ENCODE measurements at places on chromosomes 7 and 10.
A peak's percentile ranks its signal among the peaks of the same experiment; 100 is the strongest.

- DNase-seq, result no peak
Measured at GRCh38 chr7:129640400-129640799, 28.9 kb downstream of the NRF1 start.

DNA sequence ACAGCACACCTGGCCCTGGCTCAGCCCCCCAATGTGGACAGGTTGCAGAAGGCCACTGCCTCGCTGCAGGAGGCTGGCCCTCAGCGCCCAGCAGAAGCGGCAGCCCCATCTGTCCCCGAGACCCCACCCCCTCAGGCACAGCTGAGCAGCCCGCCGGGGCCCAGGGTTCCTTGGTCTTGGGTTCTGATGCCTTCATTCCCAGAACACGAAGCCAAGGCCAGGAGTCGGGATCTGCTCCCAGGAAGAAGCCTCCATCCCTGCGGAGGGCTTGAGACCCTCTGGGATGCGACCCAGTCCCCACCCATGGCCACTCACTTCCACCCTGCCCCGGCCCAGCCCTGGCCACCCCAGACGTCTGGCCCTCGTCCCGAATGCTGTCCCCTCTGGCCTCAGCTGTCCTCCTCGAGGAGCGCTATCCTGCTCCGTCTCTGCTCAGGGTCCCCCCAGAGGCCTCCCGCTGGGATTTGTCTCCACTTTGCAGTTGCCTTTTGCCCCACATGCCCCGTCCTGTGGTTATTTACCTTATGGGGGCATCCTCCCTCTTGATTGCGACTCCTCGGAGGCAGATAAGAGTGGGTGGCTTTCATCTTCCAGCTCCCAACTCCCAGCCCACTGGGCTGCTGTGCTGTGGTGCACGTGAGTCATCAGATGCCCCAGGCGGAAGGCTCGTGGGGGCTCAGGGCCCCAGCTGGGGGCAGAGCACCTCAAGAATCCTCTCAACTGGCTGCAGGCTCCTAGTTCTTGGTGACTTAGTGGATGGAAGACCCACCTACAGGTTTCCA is 97.5 kb downstream of the MKI67 start:
- peak; percentile 37 for DNase-seq

DNA sequence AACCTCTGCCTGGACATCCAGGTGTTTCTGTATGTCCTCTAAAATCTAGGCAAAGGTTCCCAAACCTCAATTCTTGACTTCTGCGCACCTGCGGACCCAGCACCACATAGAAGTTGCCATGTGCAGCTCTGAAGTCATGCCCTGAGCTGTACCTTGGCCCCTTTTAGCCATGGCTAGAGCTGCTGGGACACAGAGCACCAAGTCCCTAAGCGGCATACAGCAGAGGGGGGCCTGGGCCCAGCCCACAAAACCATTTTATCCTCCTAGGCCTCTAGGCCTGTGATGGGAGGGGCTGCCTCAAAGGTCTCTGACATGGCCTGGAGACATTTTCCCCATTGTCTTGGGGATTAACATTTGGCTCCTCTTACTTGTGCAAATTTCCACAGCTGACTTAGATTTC is 14.6 kb downstream of the TMEM243 start:
- no peak for DNase-seq

DNA sequence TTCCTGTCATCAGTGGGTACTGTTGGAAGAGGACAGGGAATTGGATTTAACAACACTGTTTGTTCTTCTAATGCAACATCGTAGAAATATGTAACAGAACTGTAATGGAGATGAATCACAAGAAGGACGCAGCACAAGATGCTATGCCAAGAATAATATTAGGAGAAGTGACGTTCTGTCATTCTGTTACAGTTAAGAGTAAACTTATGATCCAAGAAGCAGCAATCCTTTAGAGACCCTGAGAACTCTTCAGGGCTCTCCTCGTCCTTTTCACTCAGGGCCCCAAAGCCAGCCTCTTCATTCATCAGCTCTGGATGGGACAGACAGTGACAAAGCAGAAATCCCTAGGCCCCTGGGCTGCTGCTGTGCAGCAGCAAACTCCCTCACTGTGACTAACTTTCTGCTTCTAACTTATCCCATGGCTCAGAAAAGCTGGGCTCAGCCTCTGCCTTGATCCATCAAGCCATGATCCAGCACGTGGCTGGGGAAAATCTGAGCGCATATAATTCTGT is 8.7 kb upstream of the IL6 start:
- no peak for DNase-seq

GRCh38 chr7:104267701-104268368 is 60.0 kb upstream of the ORC5 start:
- DNase-seq, result no peak

DNA sequence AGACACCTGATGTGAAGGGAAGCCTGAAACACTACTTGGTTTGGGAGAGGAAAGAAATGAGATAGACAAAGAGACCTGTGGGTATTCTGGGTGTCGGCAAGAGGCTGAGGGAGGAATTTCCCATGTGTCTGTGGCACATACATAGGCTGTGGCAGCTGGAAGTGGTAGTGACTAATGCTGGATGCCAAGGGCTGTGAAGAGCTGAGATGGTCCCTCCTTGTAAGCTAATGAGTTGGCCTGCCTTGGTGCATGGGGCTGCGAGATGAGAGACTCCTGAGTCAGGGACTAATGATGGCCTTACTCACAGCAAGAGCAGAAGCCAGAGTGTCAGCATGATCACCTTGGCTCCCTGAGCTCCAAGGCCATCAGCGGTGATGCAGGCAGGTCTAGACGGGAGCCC is 119.0 kb upstream of the EEPD1 start:
- DNase-seq, result no peak

DNA sequence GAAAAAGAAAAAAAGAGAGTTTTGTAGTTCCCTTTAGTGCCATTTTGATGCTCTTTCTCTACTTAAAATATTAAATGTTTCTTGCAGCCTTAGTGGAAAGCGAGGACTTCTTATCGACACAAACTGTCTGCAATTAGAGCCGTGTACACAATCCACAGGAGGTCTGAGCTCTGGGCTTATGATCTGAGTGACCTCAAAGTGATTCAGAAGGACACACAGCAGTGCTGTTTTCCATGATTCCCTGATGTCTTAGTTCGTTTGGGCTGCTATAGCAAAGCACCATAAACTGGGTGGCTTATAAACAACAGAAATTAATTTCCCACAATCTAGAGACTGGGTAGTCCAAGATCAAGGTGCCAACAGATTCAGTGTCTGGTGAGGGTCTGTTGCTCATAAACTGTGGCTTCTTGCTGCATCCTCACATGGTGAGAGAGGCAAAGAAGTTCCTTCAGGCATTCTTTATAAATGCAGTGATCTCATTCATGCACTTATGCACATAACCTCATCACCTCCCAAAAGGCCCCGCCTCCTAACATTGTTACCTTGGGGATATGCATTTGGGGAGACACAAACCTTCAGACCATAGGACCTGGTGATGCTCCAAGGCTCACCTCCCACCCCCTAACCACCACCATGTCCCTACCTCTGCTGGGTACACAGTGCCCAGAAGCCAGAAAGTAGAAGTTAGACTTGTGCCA is 204.5 kb upstream of the GHITM start:
- no peak for DNase-seq

- no peak for DNase-seq
Measured at GRCh38 chr7:52741670-52742290, 293.7 kb upstream of the POM121L12 start.

- no peak for DNase-seq
Measured at GRCh38 chr7:50723888-50724287, 58.8 kb downstream of the GRB10 start.

DNA sequence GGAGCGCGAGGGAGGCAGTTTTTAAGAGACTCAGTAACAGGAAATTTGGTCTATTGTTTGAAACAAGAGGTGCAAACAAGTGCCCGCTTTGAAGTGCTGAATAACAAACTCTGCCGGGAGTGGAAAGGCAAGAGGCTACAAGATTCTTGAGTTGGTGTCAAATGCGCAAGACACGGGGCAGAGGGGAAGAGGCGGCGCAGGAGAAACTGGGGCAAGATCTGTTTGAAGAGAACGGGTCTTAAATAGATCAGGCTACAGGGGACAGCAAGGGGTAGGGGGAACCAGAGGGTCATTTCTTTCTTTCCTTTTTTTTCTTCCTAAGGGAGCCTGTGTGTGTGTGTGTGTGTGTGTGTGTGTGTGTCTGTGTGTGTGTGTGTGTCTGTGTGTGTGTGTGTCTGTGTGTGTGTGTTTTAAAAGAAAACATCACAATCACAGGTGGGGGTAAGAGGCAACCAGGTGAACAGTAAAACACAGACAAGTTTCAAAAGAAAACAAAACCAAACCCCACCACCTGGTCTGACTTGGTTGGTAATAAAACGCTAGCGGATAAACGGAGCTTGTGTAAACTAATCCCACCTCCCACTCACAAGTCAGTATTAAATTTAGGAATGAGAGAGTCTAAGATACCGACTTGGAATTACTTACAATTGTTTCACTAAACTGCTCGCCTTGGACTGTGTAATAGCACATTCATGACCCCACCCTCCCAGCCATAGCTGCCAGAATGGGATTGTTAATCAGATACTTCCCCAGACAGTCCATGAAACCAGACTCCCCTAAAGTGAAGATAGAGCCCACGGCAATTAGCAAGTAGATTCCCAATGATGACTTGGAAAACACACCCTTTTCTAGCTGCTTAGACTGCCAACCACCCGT is 13.1 kb upstream of the CUX1 start:
- no peak for DNase-seq

- no peak for DNase-seq
Measured at GRCh38 chr10:101047268-101047667, 14.5 kb upstream of the KAZALD1 start.

DNA sequence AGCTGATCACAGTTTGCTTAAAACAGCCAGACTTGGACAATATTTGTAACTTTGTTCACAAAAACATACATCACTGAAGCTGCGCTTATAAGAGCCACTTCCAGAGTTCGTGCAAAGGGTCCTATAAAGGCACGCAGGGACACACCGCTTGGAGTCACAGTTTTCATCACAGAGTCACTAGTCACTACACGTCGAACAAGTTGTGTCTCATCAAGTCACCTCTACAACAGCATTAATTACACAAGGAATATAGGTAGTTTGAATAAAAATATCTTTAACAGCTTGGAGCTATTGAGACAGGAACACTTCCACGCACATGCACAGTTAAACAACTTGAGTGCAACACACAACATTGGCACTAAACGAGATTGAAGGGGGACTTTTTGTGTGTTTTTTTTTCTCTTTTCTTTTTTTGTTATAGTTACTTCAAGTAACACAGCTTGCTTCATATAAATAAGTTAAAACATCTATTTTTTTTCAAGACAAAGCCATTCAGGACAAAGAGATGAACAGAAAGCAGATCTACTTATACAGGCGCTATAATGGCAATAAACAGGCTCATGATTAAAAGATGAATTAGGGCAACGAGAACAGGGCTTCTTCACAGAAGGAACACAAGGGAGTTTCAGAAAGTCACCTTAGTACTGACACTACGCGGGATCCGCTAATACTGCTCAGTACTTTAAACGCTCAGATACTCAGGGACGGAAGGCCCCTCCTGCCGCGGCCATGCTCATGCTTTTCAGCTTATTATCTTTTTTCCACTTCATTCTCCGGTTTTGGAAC is 2.2 kb downstream of the HOXA5 start:
- no peak for DNase-seq

DNA sequence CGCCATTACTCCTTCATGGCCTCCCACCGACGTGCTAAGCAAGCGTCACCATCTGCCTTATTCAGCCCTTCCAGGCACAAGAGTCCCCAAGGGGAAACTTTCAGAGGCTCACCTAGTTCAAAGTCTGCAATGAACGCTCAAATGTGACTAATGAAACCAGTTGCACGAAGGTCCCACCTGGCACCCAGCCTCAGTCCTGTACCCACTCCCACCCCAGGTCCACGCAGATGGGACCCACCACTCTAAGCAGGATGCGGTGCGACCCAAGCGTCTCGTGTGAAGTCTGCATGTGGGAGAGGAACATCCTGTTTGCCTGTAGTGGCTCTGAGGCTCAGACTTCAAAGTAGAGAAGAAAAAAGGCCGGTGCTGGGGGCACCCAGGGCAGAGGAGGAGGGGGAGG is 40.3 kb downstream of the RGS10 start:
- DNase-seq, result peak; percentile 84

DNA sequence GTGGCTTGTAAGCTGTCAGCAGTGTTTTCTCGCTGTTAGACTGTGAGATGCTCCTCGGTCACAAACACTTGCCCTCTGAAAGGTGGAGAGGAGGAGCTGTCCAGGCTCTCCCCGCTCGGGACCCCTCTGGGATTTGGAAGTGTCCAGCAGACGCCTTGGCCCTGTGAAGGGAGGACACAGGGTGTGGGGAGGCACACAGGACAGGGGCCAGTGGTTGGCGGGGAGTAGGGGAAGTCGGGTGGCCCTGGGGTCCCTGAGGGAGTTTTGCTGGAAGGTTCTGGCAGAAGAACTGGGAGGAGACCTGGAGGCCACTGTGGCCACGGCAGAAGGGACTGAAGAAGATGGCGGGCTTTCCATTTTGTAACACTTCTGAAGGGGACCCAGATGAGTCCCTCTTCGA is 47.2 kb upstream of the DPYSL4 start:
- DNase-seq, result no peak

DNA sequence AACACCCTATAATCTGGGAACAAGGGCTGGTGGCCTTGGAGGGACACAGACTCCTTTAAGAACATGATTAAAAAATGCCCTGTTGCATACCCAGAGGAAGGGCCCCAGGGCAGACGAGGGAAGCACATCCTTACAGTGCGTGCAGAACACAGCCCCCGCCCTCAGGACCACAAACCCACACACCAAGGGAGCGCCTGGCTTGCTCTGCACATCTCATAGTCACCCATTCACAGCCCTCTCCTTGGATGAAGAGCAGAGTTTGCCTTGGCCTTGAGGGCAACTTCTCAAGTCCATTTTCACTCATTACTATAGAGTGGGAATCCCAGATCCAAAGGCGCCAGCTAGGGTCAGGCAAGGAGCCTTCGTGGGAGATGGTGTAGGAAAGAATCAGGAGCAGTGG is 6.3 kb upstream of the VSIR start:
- no peak for DNase-seq

GRCh38 chr10:52409195-52409594 is 95.1 kb downstream of the DKK1 start:
- DNase-seq, result no peak

GRCh38 chr10:92691591-92692079 is 1.9 kb downstream of the HHEX start:
- DNase-seq, result peak; percentile 47

- DNase-seq, result no peak
Measured at GRCh38 chr10:18472977-18473376, 178.4 kb downstream of the NSUN6 start.

DNA sequence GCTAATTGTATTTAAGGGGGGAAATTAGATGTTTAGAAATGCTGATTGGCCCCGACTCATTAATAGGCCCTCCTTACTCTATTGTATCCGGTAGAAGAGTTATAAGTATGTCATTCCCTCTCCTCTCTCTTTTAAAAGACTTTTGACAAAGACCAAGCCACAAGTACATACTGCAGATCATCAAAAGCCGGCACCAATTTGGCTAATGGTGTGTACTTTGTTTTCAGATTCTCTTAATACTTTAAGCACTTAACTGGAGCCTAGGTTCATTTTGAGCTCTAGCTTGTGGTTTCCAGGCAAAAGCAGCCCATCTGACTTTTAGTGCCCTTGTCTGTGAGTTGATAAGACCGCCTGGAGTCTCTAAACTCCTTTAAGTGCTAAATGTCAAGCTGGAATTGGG is 210.0 kb upstream of the LYZL1 start:
- DNase-seq, result no peak
